SJCRH30 (cell line): ENCODE measurements at places on chromosomes 3 and 15. TPM values are rescaled to one million over a fixed set of nuclear protein-coding genes. Genes with fewer than 3 reads are reported as not detected.

DNA sequence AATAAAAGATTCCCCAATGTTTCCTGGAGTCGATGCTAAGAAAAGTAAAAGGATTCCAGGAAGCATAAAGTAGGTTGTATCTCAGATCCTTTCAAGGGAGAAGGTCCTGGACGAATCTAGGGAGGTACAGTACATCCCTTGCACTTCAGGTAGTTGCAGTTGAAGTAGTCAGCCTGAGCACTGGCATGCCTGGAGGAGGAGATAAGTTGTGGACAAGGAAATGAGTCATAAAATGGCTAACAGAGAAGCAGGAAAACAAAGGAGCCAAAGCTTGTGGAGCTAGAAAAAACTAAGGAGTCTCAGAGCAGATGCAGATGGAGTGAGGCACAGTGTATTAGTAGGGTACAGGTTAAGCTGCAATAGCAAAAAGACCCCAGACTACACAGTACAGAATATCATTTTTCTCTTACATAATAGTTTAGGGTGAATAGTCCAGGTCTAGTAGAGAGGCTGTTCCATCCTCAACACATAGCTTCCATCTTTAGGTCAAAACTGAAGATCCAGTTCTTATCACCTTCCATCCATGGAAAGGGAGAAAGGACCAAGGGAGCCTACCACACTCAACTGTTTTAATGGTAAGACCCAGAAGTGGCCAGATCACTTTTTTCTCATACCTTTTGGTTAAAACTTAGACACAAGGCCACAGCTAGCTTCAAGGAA lies 41.3 kb downstream of the COL6A5 start:
- H3K4me3 ChIP-seq = no peak overlapping the region
- H3K36me3 ChIP-seq = no peaks in the 10 kb centered on the region
- DNase-seq = no peak
- no peaks in the 10 kb centered on the region for H3K4me1 ChIP-seq

GRCh38 chr3:150240891-150241290 lies 167.2 kb upstream of the TSC22D2 start:
- H3K27me3 ChIP-seq = no peaks in the 10 kb centered on the region
- DNase-seq = no peak
- H3K4me1 ChIP-seq = peaks cover 52% of the 10 kb centered on the region
- H3K4me3 ChIP-seq = no peak overlapping the region
- H3K36me3 ChIP-seq = no peaks in the 10 kb centered on the region

The CIDEC gene
- not detected in 2 replicates for total RNA-seq

- no peak overlapping the region for H3K4me3 ChIP-seq
- H3K4me1 ChIP-seq = peaks cover 9% of the 10 kb centered on the region
- H3K36me3 ChIP-seq = no peaks in the 10 kb centered on the region
- peak; percentile 81 for DNase-seq
- no peaks in the 10 kb centered on the region for H3K27me3 ChIP-seq
These were observed 38.2 kb upstream of the RHO start for GRCh38 chr3:129490273-129490675.

The HCN4 gene
- not detected in 2 replicates for total RNA-seq
